Activated naive CD8-positive, alpha-beta T cell treated with anti-CD3 and anti-CD28 coated beads, Interleukin-2, amount 10 ng/mL, durations not matched to agents 7 days and 5 days (primary cell): ENCODE measurements at places on chromosomes 16 and 17.

- no peak overlapping the region for H3K27ac ChIP-seq
- no peak overlapping the region for H3K4me3 ChIP-seq
- peaks cover 6% of the 10 kb centered on the region for H3K4me1 ChIP-seq
- no peaks in the 10 kb centered on the region for H3K27me3 ChIP-seq
Observed at GRCh38 chr17:77214743-77215142, 74.0 kb downstream of the SEC14L1 start.

GRCh38 chr16:24890746-24891145, 45.0 kb downstream of the SLC5A11 start:
- DNase-seq = no peak
- no peaks in the 10 kb centered on the region for H3K36me3 ChIP-seq
- H3K27me3 ChIP-seq = peaks cover 13% of the 10 kb centered on the region
- no peak overlapping the region for H3K27ac ChIP-seq
- H3K4me1 ChIP-seq = no peaks in the 10 kb centered on the region
- no peak overlapping the region for H3K4me3 ChIP-seq

- no peak for DNase-seq
- no peak overlapping the region for H3K4me3 ChIP-seq
- no peak overlapping the region for H3K27ac ChIP-seq
- no peaks in the 10 kb centered on the region for H3K4me1 ChIP-seq
Observed at GRCh38 chr17:51739245-51739886, 419.1 kb downstream of the CA10 start.

GRCh38 chr16:47109361-47109760, 34.4 kb downstream of the NETO2 start:
- no peaks in the 10 kb centered on the region for H3K36me3 ChIP-seq
- H3K4me3 ChIP-seq = no peak overlapping the region
- H3K27ac ChIP-seq = no peak overlapping the region
- H3K4me1 ChIP-seq = no peaks in the 10 kb centered on the region
- no peaks in the 10 kb centered on the region for H3K27me3 ChIP-seq

- no peaks in the 10 kb centered on the region for H3K27me3 ChIP-seq
- H3K4me1 ChIP-seq = no peaks in the 10 kb centered on the region
- H3K4me3 ChIP-seq = no peak overlapping the region
- no peak overlapping the region for H3K27ac ChIP-seq
- no peak for DNase-seq
Observed at GRCh38 chr17:13292291-13292690, 274.5 kb upstream of the ELAC2 start.

- no peaks in the 10 kb centered on the region for H3K27me3 ChIP-seq
- no peak for DNase-seq
- no peak overlapping the region for H3K27ac ChIP-seq
- H3K36me3 ChIP-seq = no peaks in the 10 kb centered on the region
Observed at GRCh38 chr16:72764015-72764654, 283.8 kb downstream of the ZFHX3 start.

- no peaks in the 10 kb centered on the region for H3K36me3 ChIP-seq
- H3K4me1 ChIP-seq = no peaks in the 10 kb centered on the region
- no peak overlapping the region for H3K27ac ChIP-seq
Observed at GRCh38 chr17:69908626-69909368, 166.2 kb upstream of the KCNJ16 start.

GRCh38 chr17:28492352-28493310, 13.5 kb upstream of the FOXN1 start:
- H3K27ac ChIP-seq = no peak overlapping the region
- H3K4me1 ChIP-seq = no peaks in the 10 kb centered on the region
- no peak overlapping the region for H3K4me3 ChIP-seq
- no peaks in the 10 kb centered on the region for H3K27me3 ChIP-seq

DNA sequence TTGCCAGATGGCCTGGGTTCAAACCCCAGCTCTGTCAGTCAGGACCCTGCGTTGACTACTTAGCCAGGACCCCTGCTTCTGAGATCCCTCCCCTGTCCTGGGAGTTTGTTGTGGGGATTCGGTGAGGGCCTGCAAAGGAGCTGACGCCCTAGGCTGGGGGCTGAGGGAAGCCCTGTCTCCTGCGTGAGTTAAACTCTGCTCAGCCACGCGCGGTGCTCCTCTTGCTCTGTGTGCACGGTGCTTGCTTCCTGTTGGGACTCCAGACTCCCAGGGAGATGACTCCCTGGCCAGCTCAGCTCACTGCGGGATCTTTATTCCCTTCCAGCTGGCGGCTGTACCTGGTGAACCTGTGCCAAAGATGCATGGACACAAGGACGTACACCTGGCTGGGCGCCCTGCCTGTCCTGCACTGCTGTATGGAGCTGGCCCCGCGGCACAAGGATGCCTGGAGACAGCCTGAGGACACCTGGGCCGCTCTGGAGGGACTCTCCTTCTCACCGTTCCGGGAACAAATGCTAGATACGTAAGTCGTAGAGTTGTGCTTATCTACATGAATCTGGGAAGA, 37.4 kb downstream of the RNF213 start:
- no peak for DNase-seq
- H3K4me3 ChIP-seq = no peak overlapping the region
- H3K27ac ChIP-seq = no peak overlapping the region

GRCh38 chr17:49817993-49818392, 29.5 kb downstream of the KAT7 start:
- peaks cover 33% of the 10 kb centered on the region for H3K4me1 ChIP-seq
- peak overlapping the region; percentile 86 for H3K27ac ChIP-seq
- H3K27me3 ChIP-seq = no peaks in the 10 kb centered on the region

DNA sequence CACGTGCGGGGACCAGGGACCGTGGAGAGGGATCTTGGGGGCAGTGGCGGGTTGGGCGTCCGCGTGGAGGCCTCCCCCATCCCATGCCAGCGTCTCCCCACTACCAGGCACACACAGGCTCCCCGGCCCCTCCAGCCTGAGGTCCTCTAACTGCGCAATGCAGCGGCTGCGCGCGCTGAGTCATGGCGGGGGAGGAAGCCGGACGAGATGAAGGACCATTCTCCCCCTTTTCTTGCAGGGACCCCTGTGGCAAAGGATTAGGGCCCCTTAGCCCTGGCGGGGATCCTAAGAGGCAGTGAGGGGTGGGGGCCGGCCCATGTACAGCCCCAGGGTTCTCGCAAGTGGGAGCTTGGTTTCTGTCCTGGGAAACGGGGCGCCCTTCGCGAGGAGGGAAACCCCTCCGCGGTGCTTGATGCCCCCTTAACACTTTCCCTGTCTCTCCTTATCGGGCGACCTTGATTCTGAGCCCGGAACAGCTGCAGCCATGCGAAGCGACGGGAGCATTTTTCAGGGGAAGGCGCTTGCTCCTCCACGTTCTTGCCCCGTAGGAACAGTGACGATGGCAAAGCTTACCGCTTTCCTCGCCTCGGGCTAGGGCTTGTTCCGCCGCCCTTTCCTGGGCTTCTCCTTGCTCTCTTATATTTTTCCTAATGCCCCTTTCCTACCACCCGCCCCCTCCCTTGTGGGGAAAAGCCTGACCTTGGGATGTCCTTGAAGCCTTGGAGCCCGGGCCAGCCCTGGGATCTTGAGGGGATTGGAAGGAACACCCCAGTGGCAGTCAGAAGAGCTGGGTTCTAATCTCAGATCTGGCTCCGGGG, 592 bp downstream of the ALDOA start:
- H3K27ac ChIP-seq = peak overlapping the region; percentile 98
- peak overlapping the region; percentile 100 for H3K4me3 ChIP-seq
- no peak for DNase-seq
- H3K4me1 ChIP-seq = peaks cover 25% of the 10 kb centered on the region
- peaks cover 35% of the 10 kb centered on the region for H3K36me3 ChIP-seq
- H3K27me3 ChIP-seq = no peaks in the 10 kb centered on the region

DNA sequence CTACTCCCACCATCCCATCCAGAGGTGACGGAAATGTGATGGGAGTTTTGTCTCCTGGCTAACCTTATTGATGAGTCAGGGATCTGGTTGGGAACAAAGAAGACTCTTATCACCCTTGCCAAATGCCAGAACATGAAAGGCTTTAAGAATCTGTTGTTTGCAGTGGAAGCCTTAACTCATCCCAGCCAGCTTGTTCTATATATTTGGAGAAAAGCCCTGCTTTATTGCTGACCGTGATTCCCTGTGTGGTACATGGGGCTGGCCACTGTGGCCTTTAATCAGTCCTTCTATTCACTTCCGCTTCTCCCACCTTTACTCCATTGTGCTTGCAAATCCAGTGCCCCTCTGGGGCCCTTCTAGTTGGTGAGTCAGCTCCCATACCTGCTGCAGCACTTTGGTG, 156.6 kb downstream of the PHKB start:
- H3K36me3 ChIP-seq = peaks cover 17% of the 10 kb centered on the region
- no peak overlapping the region for H3K4me3 ChIP-seq
- no peak overlapping the region for H3K27ac ChIP-seq
- no peaks in the 10 kb centered on the region for H3K4me1 ChIP-seq

GRCh38 chr17:36152639-36153120, 23.8 kb downstream of the TBC1D3B start:
- H3K36me3 ChIP-seq = no peaks in the 10 kb centered on the region
- H3K27ac ChIP-seq = no peak overlapping the region
- peaks cover 7% of the 10 kb centered on the region for H3K4me1 ChIP-seq
- peaks cover 46% of the 10 kb centered on the region for H3K27me3 ChIP-seq
- no peak for DNase-seq

DNA sequence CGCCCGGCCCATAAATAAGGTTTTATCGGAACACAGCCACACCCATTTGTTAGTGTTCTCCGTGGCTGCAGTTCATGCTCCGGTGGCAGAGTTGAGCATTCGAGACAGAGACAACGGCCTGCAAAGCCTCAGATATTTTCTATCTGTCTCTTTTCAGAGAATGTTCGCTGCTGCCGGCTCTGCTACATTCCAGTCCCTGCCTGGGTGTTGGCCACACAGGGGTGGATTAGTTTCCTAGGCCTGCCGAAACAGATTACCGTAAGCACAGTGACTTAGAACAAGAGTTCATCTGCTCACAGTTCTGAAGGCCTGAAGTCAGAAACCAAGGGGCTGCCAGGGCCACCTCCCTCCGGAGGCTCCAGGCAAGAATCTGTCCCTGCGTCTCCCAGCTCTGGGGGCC, 19.1 kb upstream of the GSG1L start:
- DNase-seq = no peak
- H3K27ac ChIP-seq = no peak overlapping the region
- no peak overlapping the region for H3K4me3 ChIP-seq
- no peaks in the 10 kb centered on the region for H3K27me3 ChIP-seq
- H3K4me1 ChIP-seq = peaks cover 4% of the 10 kb centered on the region
- no peaks in the 10 kb centered on the region for H3K36me3 ChIP-seq

DNA sequence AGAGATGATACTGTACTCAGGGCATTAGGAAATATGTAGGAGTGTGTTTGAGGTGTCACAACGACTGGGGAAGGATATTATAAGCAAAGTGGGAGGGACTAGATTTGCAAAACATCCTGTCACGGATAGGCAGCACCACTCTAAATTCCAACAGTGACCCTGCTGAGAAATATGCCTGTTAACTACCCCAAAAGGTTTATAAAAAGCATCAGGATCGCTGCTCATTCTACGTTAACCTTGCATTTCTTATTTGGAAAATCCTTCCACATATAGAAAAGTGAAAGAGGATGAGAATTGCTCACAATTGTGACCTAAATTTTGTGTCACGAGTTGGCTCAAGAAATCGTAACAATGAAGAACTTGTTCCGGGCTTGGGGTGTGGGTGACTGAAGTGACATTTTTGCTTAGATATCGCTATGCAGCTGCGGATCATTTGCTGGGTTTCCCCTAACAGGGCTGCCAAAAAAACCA, 51.6 kb downstream of the N4BP1 start:
- H3K4me3 ChIP-seq = peak overlapping the region; percentile 49
- peaks cover 43% of the 10 kb centered on the region for H3K36me3 ChIP-seq
- H3K27me3 ChIP-seq = no peaks in the 10 kb centered on the region
- peaks cover 62% of the 10 kb centered on the region for H3K4me1 ChIP-seq

GRCh38 chr16:86735727-86736126, 157.4 kb downstream of the FOXL1 start:
- peaks cover 57% of the 10 kb centered on the region for H3K27me3 ChIP-seq
- no peaks in the 10 kb centered on the region for H3K36me3 ChIP-seq
- H3K4me1 ChIP-seq = peaks cover 4% of the 10 kb centered on the region
- H3K4me3 ChIP-seq = no peak overlapping the region
- DNase-seq = no peak

DNA sequence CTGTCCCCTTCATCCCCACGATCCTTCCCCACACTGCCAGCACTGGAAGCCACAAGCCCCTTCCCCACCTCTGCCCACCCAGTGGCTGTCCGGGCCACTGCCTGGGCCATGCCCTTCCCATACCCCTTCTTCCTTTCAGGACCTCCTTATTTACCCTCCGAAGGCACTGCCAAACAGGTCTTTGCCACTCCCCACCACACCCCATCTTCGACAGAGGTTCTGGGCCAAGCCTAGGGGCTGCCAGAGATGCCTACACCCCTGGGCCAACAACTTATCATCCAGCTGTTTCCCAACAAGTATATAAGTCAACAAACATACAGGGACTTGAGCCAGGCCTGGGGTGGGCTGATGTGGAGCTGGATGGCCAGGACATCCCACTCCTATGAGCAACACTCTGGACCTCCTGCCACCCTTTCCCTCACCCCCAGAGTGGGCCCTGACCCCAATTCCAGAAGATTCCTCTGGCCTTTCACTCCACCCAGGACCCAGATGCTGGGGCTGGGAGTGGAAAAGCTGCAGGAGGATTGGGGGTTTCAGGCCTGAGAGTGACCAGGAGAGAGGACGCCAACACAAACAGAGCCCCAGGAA, 1.5 kb upstream of the PPP1R1B start:
- H3K4me1 ChIP-seq = peaks cover 9% of the 10 kb centered on the region
- H3K4me3 ChIP-seq = no peak overlapping the region
- peaks cover 46% of the 10 kb centered on the region for H3K27me3 ChIP-seq
- H3K36me3 ChIP-seq = no peaks in the 10 kb centered on the region
- H3K27ac ChIP-seq = no peak overlapping the region

- no peak for DNase-seq
- H3K27ac ChIP-seq = no peak overlapping the region
- peaks cover 4% of the 10 kb centered on the region for H3K36me3 ChIP-seq
- no peak overlapping the region for H3K4me3 ChIP-seq
- peaks cover 10% of the 10 kb centered on the region for H3K4me1 ChIP-seq
Observed at GRCh38 chr16:87308826-87309225, 8.4 kb downstream of the C16orf95 start.

GRCh38 chr17:36105781-36106492, 2.3 kb downstream of the CCL4 start:
- H3K27ac ChIP-seq = no peak overlapping the region
- H3K4me1 ChIP-seq = peaks cover 11% of the 10 kb centered on the region
- no peak overlapping the region for H3K4me3 ChIP-seq
- DNase-seq = no peak
- H3K36me3 ChIP-seq = no peaks in the 10 kb centered on the region

GRCh38 chr16:10683170-10683569, 11.6 kb downstream of the TEKT5 start:
- H3K4me1 ChIP-seq = no peaks in the 10 kb centered on the region
- no peak overlapping the region for H3K4me3 ChIP-seq
- H3K27ac ChIP-seq = no peak overlapping the region
- no peak for DNase-seq

GRCh38 chr17:42571435-42572225, 4.7 kb downstream of the MLX start:
- H3K27me3 ChIP-seq = no peaks in the 10 kb centered on the region
- DNase-seq = no peak
- H3K27ac ChIP-seq = no peak overlapping the region
- peaks cover 34% of the 10 kb centered on the region for H3K4me1 ChIP-seq
- H3K36me3 ChIP-seq = peaks cover 23% of the 10 kb centered on the region
- no peak overlapping the region for H3K4me3 ChIP-seq

GRCh38 chr17:81091774-81092517, 57.0 kb downstream of the BAIAP2 start:
- no peak for DNase-seq
- H3K4me1 ChIP-seq = peaks cover 10% of the 10 kb centered on the region
- no peaks in the 10 kb centered on the region for H3K27me3 ChIP-seq
- H3K4me3 ChIP-seq = no peak overlapping the region
